ENCODE measurements at places on chromosomes 2 and 18. TPM values are rescaled to one million over a fixed set of nuclear protein-coding genes. Genes with fewer than 3 reads are reported as not detected.

Gene MAP2
- 1.9 TPM for total RNA-seq

Gene IL1B
- total RNA-seq = 0.26 TPM

Gene ZSCAN30
- total RNA-seq = 0.93 TPM

Gene UGT1A5
- 0.13 TPM for total RNA-seq

Gene ARHGAP15
- not detected for total RNA-seq

Gene CROCC2
- total RNA-seq = not detected
